BE2C (cell line): ENCODE measurements at places on chromosomes 3 and 15.

- peak; percentile 86 for DNase-seq
These were observed 17.4 kb downstream of the H1-8 start for GRCh38 chr3:129560269-129560787.

- DNase-seq, result no peak
These were observed 5.6 kb downstream of the CCR1 start for GRCh38 chr3:46202535-46202934.

- no peak for DNase-seq
These were observed 255.8 kb downstream of the FAM43A start for GRCh38 chr3:194941360-194941955.

DNA sequence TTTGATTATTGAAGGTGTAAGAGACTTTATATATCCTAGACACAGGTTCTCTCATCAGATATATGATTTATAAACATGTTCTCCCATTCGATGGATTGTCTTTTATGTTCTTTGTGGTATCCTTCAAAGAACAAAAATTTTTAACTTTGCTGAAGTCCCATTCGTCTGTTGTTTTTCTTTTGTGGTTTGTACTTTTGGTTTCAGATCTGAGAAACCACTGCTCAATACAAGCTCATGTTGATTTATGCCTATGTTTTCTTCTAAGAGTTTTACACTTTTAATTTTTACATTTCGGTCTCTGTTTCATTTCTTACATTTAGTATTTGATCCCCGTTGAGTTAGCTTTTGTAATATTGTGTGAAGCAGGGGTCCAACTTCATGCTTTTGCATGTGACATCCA, 103.3 kb upstream of the SPRED1 start:
- no peak for DNase-seq

- DNase-seq, result no peak
These were observed 51.9 kb downstream of the NKIRAS1 start for GRCh38 chr3:23864931-23865330.

DNA sequence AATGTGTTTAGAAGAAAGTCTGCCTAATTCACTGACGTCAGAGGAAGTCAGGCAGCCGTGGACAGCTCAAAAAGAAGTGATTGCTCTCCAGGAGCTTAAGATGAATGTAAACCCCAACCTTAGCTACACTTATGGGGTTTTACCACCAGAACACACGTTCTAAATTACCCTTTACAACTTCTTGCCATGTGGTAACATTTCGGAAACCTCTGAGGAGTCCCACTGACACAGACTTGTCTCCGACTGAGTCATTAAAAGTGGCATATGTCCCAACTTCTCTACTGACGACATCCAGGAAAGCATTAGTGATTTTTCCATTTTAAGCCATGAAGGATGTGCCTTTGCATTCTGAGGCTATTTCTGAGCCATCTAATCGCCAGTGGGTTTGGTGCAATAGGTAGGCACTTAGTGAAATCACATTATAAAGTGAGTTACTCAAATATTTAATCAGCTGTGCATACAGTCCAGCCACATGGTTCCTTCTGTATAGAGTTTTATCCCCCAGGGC, 32.4 kb downstream of the C2CD4A start:
- no peak for DNase-seq
